Cardiac muscle cell (in vitro differentiated cells and primary cell): ENCODE measurements at places on chromosomes 11 and 22.

GRCh38 chr11:33461369-33462125 lies 204.4 kb downstream of the HIPK3 start:
- DNase-seq = no peak
- H3K4me1 ChIP-seq = no peaks in the 10 kb centered on the region
- no peak overlapping the region for H3K4me3 ChIP-seq
- H3K27ac ChIP-seq = no peak overlapping the region
- no peaks in the 10 kb centered on the region for H3K36me3 ChIP-seq
- H3K27me3 ChIP-seq = no peaks in the 10 kb centered on the region

DNA sequence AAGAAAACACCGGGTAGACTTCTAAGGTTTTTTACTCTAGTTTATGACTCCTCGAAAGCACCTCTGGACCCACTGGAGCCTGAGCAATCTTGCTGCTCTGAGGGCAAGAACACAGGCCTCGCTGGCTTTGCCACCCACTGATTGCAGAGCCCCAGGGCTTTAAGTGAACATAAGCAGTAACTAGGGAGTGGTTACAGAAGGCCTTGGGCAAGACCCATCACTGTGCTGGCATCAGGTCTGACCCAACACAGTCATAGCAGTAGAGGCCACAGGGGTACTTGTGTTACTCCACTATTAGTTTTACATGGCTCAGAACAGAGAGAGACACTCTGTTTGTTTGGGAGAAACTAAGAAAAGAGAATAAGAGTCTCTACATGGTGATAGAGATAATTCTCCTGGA lies 684.5 kb downstream of the FAM181B start:
- H3K27ac ChIP-seq = no peak overlapping the region
- no peaks in the 10 kb centered on the region for H3K4me1 ChIP-seq
- no peaks in the 10 kb centered on the region for H3K36me3 ChIP-seq
- DNase-seq = no peak
- H3K27me3 ChIP-seq = no peaks in the 10 kb centered on the region
- no peak overlapping the region for H3K4me3 ChIP-seq

DNA sequence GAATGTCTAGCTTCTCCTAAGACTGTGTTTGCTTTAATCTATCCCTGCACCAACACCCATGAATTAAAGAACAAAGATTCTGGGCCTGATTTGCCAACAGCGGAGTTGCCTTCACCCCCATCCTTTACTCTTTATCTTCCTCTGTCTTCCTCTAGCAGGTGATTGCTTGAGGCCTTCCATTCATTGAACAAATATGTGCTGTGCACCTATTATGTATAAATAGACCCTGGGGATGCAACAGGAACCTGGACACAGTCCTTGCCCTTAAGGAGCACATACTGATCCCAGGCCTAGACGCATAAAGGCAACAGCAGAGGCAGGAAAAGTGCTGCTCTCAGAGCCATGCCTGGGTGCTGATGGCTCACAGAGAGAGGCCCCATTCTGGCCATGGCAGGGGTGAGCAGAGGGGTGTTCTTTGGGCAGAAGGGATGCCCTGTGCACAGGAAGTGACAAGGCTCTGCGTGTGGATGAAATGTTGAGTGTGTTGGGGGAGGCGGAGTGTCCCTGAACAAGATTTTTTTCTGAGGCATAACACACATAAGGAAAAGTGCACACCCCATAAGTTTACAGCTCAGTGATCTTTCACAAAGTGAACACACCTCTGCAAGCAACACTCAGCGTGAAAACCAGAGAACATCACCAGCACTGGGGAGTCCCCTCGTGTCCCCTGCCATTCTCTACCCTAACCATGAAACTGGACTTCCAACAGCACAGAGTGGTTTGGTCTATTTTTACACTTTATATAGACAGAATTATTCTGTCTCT lies 145.9 kb downstream of the GRIK4 start:
- no peak overlapping the region for H3K27ac ChIP-seq
- no peaks in the 10 kb centered on the region for H3K36me3 ChIP-seq
- H3K27me3 ChIP-seq = peaks cover 25% of the 10 kb centered on the region

- no peaks in the 10 kb centered on the region for H3K27me3 ChIP-seq
- H3K4me3 ChIP-seq = no peak overlapping the region
- no peak overlapping the region for H3K27ac ChIP-seq
- no peak for DNase-seq
- H3K36me3 ChIP-seq = peaks cover 14% of the 10 kb centered on the region
- H3K4me1 ChIP-seq = no peaks in the 10 kb centered on the region
Observed at GRCh38 chr22:49883294-49883640, 29.6 kb downstream of the ZBED4 start.

GRCh38 chr11:89608234-89608966 lies 101.7 kb upstream of the TRIM77 start:
- H3K36me3 ChIP-seq = no peaks in the 10 kb centered on the region
- no peaks in the 10 kb centered on the region for H3K4me1 ChIP-seq
- no peak overlapping the region for H3K4me3 ChIP-seq
- DNase-seq = no peak
- H3K27me3 ChIP-seq = no peaks in the 10 kb centered on the region

DNA sequence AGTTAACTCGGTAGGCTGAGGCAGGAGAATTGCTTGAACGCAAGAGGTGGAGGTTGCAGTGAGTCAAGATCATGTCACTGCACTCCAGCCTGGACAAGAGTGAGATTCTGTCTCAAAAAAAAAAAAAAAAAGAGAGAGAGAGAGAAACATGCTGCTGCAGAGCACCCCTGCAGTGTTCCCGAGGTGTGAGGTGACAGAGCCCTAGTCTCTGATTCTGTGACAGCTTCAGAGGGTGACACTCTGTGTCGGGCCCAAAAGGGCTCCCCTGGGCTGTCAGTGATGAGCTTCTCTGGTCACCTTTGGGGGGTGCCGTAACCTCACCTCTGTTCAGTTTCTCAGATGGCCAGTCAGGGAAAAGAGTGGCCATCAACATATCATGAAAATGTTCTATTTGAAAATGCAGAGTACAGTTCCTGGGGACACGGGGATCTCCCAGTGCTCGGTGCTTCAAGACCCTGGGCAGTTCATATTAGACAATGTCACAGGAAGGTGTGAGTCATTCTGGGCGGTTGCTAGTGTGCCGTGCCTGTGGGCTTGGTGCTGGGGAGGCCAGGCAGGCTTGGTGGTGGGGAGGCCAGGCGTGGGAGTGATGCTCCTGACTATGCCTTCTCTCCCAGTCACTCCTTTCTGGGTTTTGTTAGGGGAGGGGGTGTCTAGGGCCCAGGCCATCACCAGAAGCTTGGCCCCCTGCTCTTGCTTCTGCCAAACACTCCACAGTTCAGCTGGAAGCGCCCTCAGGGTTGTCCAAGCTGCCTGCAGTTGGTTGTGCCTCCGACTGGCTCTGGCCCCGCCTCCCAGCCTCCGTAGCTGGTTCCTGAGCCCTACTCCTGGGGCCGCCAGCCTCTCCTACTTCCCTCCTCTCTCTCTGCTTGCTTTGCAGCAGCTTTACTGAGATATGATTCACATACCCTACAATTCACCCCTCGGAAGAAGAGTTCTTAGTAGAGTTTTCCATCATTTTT lies 52.5 kb upstream of the CLDN5 start:
- DNase-seq = no peak
- no peak overlapping the region for H3K27ac ChIP-seq
- H3K27me3 ChIP-seq = no peaks in the 10 kb centered on the region
- no peaks in the 10 kb centered on the region for H3K36me3 ChIP-seq
- no peak overlapping the region for H3K4me3 ChIP-seq
- H3K4me1 ChIP-seq = no peaks in the 10 kb centered on the region
